Hindlimb muscle (tissue), 1 donor: ENCODE measurements at places on chromosomes 4 and X.

DNA sequence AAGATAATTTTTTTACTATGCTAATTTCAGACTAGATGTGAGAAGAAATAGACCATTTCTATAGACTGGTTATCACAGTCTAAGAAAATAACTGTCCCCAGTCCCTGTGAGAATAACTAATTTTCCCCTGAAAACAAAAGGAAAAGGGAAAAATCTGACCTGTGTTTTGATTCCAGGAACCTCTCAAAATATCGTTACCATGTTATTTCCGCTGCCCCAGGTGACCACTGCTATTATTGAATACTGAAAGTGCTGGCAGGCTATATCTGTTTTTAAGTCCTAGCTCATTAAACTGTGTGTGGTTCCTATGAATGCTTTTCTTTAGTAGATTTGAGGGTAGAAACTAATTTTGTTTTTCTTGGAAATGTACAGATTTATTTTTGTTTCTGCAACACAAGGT, 83.6 kb downstream of the GAB1 start:
- DNase-seq, result no peak

DNA sequence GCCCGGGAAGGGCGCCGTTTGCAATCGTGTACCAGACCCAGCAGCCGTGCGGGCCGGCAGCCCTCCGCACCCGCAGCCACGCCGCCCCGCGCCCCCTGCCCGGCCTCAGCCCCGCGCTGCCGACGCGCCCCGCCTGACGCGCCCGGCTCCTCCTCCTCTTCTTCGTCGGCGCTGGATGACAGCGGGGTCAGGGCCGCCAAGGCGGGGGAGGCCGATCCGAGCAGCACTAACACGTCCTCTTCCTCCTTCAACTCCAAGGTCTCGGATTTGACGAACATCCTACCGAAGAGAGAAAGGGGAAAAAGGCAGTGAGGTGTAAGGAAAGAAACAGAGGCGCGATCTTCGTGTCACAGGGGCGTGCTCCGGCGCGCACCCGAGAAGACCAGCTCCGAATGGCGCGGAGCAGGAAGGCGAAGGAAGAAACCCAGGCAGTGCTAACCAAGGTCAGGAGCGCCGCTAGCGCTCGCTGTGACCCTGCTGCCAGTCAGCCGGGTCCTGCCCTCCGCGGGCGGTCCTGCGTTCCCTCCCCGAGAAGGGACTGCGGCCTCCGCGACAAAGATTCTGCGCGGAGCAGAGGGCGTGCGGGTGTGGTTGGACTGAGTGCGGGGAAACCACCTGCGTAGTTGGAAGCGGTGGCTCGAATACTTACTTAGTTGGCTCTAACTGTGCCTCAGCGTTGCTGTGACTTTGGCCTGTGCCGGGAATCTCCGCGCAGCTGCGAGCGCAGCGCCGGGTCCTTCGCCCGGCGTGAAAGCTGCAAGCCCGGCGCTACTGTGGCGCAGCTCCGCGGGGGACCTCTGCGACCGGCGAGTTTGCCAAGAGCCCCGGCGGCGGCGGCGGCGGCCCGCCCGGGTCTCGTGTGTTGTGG, 548 bp downstream of the NEUROG2 start:
- DNase-seq, result peak; percentile 40

DNA sequence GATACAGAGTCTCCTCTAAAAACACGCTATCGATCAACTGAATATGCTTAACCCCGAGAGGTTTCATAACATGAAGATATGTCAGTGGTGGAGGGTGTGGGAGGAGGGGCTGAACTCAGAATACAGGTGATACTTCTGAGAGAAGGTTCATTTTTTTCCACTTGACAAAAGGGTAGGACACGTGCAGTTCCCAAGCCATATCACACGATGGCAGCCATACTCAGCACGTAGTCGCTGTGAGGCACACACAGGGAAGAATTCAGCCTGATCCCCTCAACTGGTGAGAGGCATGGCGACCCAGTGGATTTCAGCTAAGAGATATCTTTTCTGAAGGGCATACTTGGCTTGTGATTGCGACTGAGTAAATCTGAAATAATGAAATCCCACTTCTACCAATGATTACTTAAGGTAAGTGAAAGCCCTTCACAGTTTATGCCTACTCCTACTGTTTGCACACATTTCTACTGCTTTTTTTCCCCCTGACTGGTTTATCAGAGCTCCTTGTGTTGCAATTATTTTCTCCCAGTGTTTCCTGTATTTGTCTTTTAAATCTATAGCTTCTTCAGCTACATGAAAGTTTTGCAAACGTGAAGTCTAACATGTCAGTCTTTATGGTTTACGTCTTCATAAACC, 133.1 kb downstream of the CORIN start:
- DNase-seq, result no peak

- DNase-seq, result no peak
These were observed 259.8 kb downstream of the NR3C2 start for GRCh38 chr4:148182230-148182911.

GRCh38 chrX:105136786-105137185, 83.7 kb downstream of the TEX13A start:
- no peak for DNase-seq

DNA sequence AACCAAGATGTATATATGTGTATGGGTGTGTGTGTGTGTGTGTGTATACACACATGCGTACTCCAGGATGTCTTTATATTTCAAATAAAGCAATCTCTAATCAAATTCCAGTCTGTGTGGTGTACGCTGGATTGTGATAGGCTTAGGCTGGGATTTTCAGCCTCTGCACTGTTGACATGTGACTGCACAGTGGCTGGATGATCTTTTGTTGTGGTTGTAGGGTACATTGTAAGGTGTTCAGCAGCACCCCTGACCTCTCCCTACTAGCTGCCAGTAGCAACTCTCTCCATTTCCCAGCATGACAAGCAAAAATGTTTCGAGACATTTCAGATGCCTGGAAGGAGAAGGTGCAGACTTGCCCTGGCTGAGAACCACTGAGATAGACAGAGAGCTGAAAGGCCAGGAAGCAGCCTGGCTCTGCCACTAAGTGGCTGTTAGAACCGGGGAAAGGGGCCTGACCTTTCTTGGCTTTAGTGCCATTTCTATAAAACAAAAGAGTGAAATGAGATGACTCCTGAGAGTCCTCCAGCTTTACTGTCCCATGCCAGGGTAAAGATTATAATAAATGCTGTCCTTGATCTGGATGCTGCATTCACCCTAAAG, 10.5 kb downstream of the PGM2 start:
- DNase-seq, result no peak

DNA sequence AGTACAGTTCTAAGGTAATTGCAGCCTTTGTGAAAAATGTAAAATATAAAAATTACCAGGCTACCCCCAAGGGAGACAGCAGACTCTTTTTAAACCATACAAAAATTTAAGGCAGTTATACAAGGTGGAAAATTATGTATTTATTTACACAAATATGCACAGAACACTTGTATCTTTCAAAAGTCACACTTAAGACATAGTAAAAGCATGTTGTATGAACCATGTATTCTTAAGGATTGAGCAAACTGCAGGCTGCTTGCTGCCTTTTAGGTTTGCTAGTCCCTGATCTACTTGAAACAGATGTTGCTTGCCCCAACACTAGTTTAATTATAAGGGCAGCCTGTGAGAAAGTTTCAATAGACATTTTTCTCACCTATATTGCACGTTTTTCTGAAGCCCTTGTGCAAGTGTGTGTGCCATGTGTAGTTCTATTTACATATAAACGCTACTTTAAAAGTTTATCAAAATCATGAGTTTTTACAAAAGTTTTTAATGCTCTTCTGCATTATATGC, 72.8 kb downstream of the PRSS12 start:
- DNase-seq, result no peak

GRCh38 chr4:3660086-3660927, 105.9 kb upstream of the ADRA2C start:
- peak; percentile 76 for DNase-seq

DNA sequence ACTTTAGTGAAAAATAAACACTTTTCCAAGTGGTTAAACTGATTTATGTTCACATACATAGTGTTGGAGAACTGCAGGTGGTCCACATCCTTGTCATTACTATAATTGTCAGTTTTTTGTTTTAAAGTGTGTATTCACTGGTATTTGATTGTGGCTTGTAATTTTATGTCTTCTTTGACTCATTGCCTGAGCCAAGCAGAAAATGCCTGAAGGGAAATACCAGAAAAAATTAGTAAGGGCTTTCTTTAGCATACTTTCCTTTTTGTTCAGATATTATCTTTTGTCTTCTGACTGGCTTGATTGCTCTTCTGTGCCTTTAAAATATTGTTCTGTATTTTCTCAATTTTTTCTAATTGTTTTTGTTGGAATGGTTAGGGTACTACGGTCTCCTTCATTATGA, 981.3 kb downstream of the C4orf33 start:
- DNase-seq, result no peak

- DNase-seq, result peak; percentile 34
These were observed 48.8 kb downstream of the CLDN34 start for GRCh38 chrX:10015723-10016518.

GRCh38 chrX:20421275-20421674, 154.6 kb upstream of the RPS6KA3 start:
- no peak for DNase-seq

- DNase-seq, result no peak
These were observed 58.4 kb downstream of the CFAP299 start for GRCh38 chr4:80393970-80394250.

- DNase-seq, result no peak
These were observed 3.7 kb upstream of the GPR82 start for GRCh38 chrX:41720125-41720779.

GRCh38 chr4:125582302-125582701, 267.5 kb downstream of the FAT4 start:
- no peak for DNase-seq

GRCh38 chr4:72666910-72667309, 97.9 kb upstream of the ADAMTS3 start:
- no peak for DNase-seq

DNA sequence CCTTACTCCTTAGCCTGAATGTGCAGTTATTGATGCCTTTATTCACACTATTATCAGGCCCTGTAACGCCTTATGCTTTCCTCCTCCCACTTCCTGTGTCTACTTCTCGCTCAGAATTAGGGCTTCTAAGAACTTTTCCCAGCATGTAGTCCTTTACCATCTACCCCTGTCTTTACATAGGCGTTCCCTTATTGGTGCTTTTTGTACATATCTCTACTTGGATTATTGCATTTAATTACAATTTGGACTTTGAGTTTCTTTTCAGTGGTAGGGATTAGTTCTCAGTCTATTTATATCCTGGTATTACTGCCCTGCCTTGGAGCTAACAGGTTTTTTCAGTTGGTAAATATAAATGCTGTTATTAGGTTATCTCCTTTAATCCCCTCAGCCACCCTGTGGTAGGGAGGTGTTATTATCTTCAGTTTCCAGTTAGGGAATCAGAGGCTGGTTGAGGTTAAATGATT, 84.0 kb downstream of the RBPJ start:
- DNase-seq, result no peak

GRCh38 chr4:184851200-184851541, 25.4 kb upstream of the ACSL1 start:
- DNase-seq, result no peak

DNA sequence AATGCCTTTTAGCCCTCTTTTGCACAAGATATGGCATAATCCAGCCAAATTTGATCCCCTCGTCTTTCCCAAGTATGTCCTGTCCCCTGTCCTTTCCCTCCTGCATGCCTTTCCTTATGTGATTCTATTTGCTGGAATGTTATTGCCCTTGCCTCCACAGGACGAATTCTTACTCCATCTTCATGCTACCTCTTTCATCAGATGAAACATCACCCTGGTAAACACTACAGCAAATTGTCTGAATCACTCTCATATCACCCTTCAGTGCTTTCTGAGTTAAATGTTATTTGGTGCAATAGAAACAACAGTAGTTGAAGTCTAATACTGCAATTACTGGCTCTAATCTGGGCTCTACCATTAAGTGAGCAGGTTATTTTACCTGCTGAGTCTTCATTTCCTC, 52.2 kb upstream of the FAT1 start:
- no peak for DNase-seq

DNA sequence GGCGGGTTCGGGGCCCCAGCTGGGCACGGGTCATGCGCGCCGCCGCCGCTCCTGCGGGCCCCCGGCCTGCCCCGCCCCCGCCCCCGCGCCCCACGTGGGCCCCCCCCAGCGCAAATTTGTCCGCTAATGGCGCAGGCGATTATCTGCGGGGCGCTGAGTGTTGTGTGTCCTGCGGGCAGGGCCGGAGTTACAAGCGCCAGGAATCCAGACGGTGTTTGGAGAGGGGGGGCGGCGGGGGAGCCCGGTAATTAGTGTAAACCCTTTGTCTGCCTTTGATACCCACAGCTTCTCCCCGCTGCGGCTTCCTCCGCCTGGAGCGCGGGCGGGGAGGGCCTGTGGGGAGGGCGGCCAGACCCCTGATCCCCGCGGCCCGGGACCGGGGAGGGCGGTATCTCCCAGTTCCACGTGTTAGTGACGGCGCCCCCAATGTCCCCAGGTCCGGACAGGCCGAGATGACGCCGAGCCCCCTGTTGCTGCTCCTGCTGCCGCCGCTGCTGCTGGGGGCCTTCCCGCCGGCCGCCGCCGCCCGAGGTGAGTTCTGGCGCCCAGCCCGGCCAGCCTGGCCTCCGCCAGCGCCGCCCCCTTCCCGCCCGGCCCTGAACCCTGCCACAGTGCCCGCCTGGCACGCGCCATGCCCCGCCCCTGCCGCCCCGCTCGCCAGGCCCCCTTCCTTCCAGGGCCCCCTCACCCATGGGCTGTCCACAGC, 761 bp downstream of the FGFRL1 start:
- DNase-seq, result no peak

GRCh38 chr4:6408263-6408662, 64.2 kb downstream of the PPP2R2C start:
- DNase-seq, result no peak

- no peak for DNase-seq
These were observed 12.7 kb upstream of the ZNF330 start for GRCh38 chr4:141207961-141208360.

- no peak for DNase-seq
These were observed 38.1 kb downstream of the SEC31A start for GRCh38 chr4:82852751-82853285.

DNA sequence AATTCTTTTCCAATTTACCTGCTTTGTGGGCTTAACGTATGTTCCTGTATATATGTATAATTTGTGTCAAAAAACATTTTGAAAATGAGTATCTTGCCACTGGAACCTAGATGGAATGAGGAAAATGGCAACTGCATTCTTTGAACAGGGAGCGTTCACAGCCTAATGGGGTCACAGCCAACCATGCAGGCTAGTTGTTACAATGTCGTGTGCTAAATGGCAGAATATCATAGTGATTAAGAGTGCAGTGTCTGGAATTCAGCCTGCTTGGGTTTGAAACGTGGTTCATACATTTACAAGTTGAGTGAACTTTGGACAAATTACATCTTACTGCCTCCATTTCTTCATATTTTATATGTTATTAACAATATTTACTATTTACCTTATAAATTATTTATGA, 70.8 kb downstream of the PCDH7 start:
- DNase-seq, result no peak

DNA sequence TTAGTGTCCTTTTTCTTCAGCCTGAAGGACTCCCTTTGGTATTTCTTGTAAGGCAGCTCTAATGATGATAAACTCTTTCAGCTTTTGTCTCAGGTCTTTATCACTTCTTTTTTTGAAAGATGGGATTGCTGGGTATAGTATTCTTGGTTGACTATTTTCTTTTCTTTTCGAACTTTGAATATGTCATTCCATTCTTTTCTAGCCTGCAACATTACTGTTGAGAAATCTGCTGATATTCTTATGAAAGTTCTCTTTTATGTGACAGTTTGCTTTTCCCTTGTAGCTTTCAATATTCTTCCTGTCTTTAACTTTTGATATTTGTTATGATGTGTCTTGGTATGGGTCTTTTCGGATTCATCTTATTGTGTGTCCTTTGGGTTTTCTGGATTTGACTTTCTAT, 107.6 kb upstream of the SRD5A3 start:
- DNase-seq, result no peak
